ENCODE measurements at places on chromosomes 3 and 15.

GRCh38 chr3:30964612-30965011, 70.2 kb upstream of the GADL1 start:
- peak overlapping the region; percentile 73 for H3K27ac ChIP-seq
- peaks cover 4% of the 10 kb centered on the region for H3K36me3 ChIP-seq
- H3K27me3 ChIP-seq, result peaks cover 5% of the 10 kb centered on the region
- H3K4me3 ChIP-seq, result peak overlapping the region; percentile 8
- DNase-seq, result no peak

DNA sequence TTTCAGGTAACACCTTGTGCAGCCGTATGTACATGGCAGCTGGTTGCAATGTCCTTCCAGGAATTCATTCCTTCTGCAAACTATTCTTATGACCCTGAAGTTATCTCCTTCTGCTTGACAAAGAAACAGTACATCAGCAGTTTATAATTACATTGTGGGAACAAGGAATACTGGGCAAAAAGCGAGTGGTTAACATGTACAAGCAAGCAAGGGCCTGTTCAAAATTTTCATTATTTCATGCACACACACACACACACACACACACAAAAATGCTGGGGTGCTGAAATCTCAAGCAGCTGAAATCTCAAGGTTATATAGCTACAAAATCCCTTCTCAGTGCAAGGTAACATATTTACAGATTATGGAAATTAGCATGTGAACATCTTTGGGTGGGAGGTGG, 30.7 kb downstream of the GTPBP8 start:
- no peak for DNase-seq
- H3K36me3 ChIP-seq, result peaks cover 8% of the 10 kb centered on the region
- no peak overlapping the region for H3K27ac ChIP-seq
- peaks cover 27% of the 10 kb centered on the region for H3K4me1 ChIP-seq
- H3K27me3 ChIP-seq, result no peaks in the 10 kb centered on the region
- no peak overlapping the region for H3K4me3 ChIP-seq

- peak overlapping the region; percentile 60 for H3K4me3 ChIP-seq
- H3K36me3 ChIP-seq, result peaks cover 2% of the 10 kb centered on the region
- H3K4me1 ChIP-seq, result peaks cover 52% of the 10 kb centered on the region
- H3K27me3 ChIP-seq, result no peaks in the 10 kb centered on the region
- H3K27ac ChIP-seq, result peak overlapping the region; percentile 75
- DNase-seq, result no peak
Observed at GRCh38 chr15:67146875-67147381, 81.5 kb downstream of the SMAD3 start.

- peaks cover 20% of the 10 kb centered on the region for H3K27me3 ChIP-seq
- H3K27ac ChIP-seq, result peak within 1 kb of the TSS; percentile 88
- H3K4me3 ChIP-seq, result peak within 1 kb of the TSS; percentile 91
- peak; percentile 94 for DNase-seq
- H3K4me1 ChIP-seq, result peaks cover 30% of the 10 kb centered on the region
Observed at GRCh38 chr3:4493014-4493940, at the start of gene ITPR1. ITPR1 (plus strand) TSS chr3:4493348; CDS start chr3:4516492, 23,144 bp downstream.

GRCh38 chr3:142595581-142595950, 627 bp upstream of the PLS1 start:
- H3K4me3 ChIP-seq, result peak overlapping the region; percentile 96
- peaks cover 10% of the 10 kb centered on the region for H3K27me3 ChIP-seq
- peaks cover 18% of the 10 kb centered on the region for H3K4me1 ChIP-seq
- no peak overlapping the region for H3K27ac ChIP-seq
- no peaks in the 10 kb centered on the region for H3K36me3 ChIP-seq
- no peak for DNase-seq

DNA sequence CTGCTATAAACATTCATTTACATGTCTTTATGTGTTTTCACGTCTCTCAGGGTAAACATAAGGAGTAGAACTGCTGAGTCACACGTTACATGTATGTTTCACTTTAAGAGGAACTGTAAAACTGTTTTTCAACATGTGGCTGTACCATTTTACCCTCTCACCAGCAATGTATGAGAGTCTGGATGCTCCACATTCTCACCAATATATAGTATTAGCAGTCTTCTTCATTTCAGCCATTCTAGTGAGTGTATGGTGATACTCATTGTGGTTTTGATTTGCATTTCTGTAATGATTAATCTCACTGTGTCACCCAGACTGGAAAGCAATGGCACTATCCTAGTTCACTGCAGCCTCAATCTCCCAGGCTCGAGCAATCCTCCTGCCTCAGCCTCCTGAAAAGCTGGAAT, 37.1 kb downstream of the PHC3 start:
- peaks cover 6% of the 10 kb centered on the region for H3K4me1 ChIP-seq
- no peak overlapping the region for H3K4me3 ChIP-seq
- no peak for DNase-seq

- H3K27me3 ChIP-seq, result no peaks in the 10 kb centered on the region
- no peak overlapping the region for H3K27ac ChIP-seq
- DNase-seq, result no peak
- peaks cover 26% of the 10 kb centered on the region for H3K4me1 ChIP-seq
Observed at GRCh38 chr3:23831517-23832394, 26.0 kb downstream of the UBE2E1 start.

DNA sequence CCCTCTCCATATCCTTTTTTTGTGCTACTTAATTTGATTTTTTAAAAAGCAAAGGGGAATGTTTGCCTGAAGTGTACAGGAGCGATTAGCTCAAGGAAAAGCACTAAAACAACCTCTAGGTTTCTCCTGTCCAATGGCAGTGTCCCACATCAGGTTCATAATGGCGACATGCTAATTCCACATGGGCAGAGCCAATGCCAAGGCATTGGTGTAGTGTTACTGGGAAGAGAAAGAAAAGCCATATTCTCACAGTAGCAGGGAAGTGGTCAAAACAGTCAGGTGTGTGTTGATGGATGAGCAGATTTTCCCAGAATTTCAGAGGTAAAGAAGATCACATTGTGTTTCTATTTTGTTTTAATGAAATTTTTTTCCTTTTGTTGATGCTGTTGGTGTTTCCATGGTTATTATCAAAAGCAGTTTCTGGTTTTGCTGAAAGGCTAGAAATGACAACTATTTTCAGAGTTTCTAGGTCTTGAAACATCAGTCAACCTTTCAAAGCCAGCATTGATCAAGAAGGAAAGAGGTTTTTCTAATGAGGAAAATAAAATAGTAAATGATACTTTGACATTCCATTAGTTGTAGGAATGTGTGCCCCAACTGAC, 65.2 kb downstream of the FNDC3B start:
- H3K4me3 ChIP-seq, result no peak overlapping the region
- H3K36me3 ChIP-seq, result peaks cover 6% of the 10 kb centered on the region
- no peak for DNase-seq
- H3K27me3 ChIP-seq, result peaks cover 2% of the 10 kb centered on the region
- H3K27ac ChIP-seq, result no peak overlapping the region
- peaks cover 62% of the 10 kb centered on the region for H3K4me1 ChIP-seq

DNA sequence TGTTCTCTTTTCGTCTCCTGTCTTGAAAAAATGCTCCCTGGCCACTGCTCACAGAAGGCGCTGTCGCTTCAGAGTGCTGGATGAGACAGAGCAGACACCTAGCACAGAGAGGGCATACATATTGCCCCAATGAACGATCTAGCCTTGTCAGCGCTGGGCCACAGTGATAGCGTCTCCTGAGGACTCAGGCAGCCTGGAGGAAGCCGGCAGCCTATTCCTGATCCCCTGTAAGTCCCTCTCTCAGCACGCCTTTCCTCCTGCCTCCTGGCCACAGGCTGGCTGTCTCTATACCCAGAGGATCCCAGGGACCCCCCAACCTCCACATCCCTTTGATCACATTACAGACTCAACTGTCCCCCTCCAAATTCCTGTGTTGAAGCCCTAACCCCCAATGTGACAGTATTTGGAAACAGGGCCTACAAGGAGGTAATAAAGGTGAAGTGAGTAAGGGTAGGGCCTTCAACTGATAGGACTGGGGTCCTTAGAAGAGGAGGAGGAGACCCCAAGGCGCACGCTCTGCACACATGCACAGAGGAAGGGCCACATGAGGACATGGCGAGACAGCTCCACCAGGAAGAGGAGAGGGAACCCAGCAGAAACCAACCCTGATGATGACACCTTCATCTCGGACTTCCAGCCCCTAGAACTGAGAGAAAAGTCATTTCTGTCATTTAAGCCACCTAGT, 7.5 kb downstream of the PLA2G4F start:
- no peaks in the 10 kb centered on the region for H3K4me1 ChIP-seq
- peak; percentile 15 for DNase-seq
- H3K27me3 ChIP-seq, result no peaks in the 10 kb centered on the region
- no peak overlapping the region for H3K27ac ChIP-seq
- no peaks in the 10 kb centered on the region for H3K36me3 ChIP-seq

GRCh38 chr3:10875914-10876313, 59.9 kb downstream of the SLC6A11 start:
- H3K27ac ChIP-seq, result no peak overlapping the region
- H3K4me3 ChIP-seq, result no peak overlapping the region
- no peaks in the 10 kb centered on the region for H3K27me3 ChIP-seq

GRCh38 chr3:8978551-8978950, 15.3 kb upstream of the RAD18 start:
- H3K27ac ChIP-seq, result no peak overlapping the region
- H3K4me1 ChIP-seq, result no peaks in the 10 kb centered on the region
- peaks cover 6% of the 10 kb centered on the region for H3K27me3 ChIP-seq
- no peaks in the 10 kb centered on the region for H3K36me3 ChIP-seq
- no peak for DNase-seq
- H3K4me3 ChIP-seq, result no peak overlapping the region

DNA sequence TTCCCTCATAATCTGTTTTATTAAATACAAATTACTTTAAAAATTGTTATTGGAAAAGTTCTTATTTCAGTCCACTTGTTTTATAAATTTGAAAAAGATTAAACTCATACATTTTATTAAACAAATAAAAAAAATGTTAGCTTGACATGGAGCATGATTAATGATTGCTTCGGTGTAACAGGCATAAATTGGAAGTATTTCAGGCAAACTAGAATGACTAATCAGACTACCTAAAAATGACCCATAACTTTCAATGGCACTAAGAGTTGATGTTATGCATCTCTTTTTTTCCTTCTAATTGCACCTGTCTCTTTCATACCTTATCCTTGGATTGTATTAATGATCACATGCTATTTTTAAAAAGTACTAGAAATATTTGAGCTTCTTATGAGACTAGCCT, 343.3 kb downstream of the ZNF385D start:
- no peak overlapping the region for H3K27ac ChIP-seq
- H3K4me3 ChIP-seq, result no peak overlapping the region
- H3K36me3 ChIP-seq, result no peaks in the 10 kb centered on the region
- DNase-seq, result no peak

DNA sequence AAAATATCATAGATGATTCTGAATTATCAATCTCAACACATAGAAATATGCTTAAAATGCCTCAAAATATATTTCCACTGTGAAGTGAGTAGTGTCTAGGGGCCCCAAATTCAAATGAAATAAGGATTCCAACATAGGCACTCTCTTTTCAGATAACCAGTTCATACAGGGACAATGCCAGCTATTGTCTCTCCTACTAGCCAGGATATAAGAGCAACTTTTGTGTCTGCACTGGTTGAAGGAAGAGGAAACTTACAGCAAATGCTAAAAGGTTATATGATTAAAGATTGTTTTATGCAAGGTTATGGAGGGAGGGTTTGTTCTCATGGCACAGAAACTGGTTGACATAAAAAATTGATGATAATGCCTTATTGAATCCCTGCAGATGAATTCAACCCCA, 579.4 kb upstream of the ALCAM start:
- no peak overlapping the region for H3K27ac ChIP-seq
- no peak overlapping the region for H3K4me3 ChIP-seq
- DNase-seq, result no peak
- no peaks in the 10 kb centered on the region for H3K4me1 ChIP-seq
- no peaks in the 10 kb centered on the region for H3K36me3 ChIP-seq

DNA sequence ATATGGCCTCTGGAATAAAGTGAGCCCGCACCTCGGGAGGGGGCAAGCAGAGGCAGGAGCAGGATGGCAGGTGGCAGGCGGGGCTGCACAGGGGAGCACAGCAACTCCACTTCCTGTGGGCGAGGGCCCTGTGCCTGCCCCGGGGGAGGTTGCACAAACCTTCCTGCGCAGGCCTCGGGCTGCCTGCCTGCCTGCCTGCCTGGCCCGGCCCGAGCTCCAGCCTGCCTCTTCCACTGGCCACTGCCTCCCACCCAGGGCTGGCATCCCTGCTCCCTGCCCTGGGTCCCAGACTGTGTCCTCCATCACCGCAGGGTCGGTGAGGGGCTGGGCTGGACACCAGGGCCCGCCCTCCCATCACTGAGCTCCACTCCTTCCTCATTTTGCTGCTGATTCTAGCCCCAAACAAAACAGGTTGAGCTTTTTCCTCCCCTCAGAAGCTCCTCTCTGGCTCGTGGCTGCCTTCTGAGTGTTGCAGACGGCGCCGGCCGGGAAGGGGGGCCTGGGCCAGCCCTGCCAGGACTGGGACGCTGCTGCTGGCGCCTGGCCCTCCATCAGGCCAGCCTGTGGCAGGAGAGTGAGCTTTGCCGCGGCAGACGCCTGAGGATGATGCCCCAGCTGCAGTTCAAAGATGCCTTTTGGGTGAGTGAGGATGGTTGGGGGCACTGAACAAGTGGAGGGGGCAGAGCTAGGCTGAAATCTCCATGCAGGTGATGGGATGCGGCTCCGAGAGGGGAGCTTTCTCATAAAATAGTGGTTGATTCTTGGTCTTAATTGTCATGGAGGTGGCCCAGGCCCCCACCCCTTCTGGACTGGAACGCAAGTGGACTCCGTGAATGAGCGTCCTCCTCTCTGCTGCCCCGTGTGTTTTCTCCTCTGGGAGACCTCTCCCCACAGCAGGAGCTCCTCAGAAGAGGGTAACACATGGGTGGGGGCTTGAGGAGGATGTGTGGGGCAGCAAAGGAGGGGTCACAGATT, at the start of gene PSTPIP1:
Gene PSTPIP1 (plus strand): TSS at position 156 of the 975 bp plus-strand sequence. CDS start 448 bp downstream, at position 604.
- peak; percentile 78 for DNase-seq
- no peaks in the 10 kb centered on the region for H3K27me3 ChIP-seq
- peaks cover 55% of the 10 kb centered on the region for H3K4me1 ChIP-seq
- H3K36me3 ChIP-seq, result peaks cover 16% of the 10 kb centered on the region

DNA sequence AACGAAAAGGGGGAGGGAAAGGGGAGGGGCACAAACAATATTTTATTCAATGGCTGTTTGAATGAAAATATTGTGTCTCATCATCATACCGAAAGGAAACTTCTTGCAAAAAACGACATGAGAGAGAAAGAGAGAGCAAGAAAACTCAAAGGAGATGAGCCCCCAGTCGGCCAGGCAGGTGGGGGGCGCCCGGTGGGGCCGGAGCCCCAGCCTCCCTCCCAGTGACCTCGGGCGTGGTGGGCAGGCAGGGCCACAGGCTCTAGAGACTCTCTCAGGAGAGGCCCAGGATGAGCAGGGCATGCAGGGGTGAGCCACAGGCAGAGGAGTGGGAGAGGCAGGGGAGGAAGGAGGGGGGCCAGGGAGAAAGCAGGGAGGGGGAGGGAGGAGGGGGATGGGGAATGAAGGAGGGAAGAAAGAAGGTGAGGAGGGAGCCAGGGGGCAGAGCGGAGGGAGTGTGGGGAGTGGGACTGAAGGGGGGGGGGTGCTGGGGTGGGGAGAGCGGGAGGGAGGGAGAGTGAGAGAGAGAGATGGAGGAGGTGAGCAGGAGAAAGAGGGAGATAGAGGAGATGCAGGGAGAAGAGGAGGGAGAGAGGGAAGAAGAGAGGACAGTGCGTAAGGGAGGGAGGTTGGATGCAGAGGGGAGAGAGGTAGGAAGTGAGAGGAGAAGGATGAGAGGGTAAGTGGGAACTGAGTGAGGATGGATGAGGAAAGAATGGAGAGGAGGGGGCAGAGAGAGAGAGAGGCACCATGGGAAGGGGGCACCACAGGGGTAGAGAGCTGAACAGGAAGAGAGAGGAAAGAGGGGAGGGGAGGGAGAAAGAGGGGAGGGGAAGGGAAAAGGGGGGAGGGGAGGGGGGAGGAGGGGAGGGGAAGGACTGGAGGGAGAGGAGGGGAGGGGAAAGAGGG, 14.1 kb upstream of the TMEM115 start:
- DNase-seq, result no peak
- no peak overlapping the region for H3K27ac ChIP-seq
- no peak overlapping the region for H3K4me3 ChIP-seq

All from activated naive CD8-positive, alpha-beta T cell treated with anti-CD3 and anti-CD28 coated beads, Interleukin-2, amount 10 ng/mL, durations not matched to agents 7 days and 5 days (primary cell).